Stromal cell of bone marrow (primary cell): ENCODE measurements at places on chromosomes 13 and 19.
A peak's percentile ranks its signal among the peaks of the same experiment; 100 is the strongest.

GRCh38 chr19:6533746-6534418 is 3.1 kb downstream of the TNFSF9 start:
- DNase-seq: no peak

DNA sequence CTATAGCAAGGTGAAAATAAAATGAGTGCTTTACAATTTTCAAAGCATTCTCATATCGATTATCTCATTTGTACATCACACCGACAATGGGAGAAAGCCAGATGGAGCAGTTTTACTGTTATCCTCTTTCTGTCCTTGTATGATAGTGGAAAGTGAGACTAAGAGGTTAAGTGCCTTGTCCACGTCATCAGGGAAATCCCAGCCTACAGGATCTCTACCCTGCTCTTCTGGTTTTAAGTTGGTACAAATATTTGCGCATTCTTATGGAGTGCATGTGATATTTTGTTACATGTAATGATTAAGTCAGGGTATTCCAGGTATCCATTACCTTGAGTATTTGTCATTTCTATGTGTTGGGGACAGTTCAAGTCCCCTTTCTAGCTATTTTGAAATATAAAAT is 12.4 kb upstream of the ENOX1 start:
- DNase-seq: no peak

GRCh38 chr13:54636231-54636630 is 1607.6 kb downstream of the OLFM4 start:
- no peak for DNase-seq

DNA sequence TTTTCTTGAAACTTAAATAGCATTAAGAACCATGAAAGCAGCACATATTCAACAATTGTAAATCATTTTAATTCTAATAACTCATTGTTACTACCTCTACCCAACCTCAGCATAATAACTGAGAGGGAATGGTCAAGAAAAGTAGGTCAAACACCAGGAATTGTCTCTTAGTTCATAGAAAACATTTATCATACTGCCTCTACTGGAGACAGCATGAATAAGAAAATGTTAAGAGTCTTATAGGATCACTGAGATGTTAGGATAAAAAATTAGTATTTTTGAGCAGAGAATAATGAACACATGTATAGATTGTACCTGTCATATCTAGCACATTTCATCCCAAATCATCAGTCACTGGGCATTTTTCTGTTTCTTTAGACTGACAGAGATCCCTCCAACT is 515.3 kb downstream of the PCDH9 start:
- DNase-seq: no peak

- DNase-seq: no peak
Observed at GRCh38 chr19:4909156-4909896, at the start of gene UHRF1. Gene UHRF1 (plus strand): TSS chr19:4909501. CDS start chr19:4910886, 1,385 bp downstream.

GRCh38 chr19:3656073-3656746 is 29.6 kb upstream of the CACTIN start:
- no peak for DNase-seq

GRCh38 chr19:16898361-16899015 is 9.7 kb downstream of the F2RL3 start:
- no peak for DNase-seq

GRCh38 chr13:70814684-70815083 is 706.4 kb upstream of the KLHL1 start:
- no peak for DNase-seq

- DNase-seq: no peak
Observed at GRCh38 chr13:24618011-24618955, 61.9 kb upstream of the ATP12A start.

DNA sequence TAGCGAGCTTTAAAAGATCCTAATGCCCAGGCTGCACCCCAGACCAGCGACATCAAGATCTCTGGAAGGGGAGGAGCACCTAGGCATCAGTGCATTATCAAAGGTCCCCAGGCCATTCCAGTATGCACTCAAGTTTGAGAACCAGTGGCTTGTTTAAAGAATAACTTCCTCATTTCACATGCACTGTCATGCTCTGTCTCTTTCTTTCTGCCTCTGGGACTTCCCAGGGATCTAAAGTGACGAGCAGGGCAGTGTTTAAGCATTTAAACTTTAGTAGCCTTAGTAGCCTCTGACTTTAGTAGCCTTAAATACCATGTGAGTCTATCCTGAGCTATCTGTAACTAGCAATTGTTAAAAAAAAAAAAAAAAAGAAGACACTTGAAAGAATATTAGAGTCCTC is 8.9 kb upstream of the FARP1 start:
- DNase-seq: no peak

DNA sequence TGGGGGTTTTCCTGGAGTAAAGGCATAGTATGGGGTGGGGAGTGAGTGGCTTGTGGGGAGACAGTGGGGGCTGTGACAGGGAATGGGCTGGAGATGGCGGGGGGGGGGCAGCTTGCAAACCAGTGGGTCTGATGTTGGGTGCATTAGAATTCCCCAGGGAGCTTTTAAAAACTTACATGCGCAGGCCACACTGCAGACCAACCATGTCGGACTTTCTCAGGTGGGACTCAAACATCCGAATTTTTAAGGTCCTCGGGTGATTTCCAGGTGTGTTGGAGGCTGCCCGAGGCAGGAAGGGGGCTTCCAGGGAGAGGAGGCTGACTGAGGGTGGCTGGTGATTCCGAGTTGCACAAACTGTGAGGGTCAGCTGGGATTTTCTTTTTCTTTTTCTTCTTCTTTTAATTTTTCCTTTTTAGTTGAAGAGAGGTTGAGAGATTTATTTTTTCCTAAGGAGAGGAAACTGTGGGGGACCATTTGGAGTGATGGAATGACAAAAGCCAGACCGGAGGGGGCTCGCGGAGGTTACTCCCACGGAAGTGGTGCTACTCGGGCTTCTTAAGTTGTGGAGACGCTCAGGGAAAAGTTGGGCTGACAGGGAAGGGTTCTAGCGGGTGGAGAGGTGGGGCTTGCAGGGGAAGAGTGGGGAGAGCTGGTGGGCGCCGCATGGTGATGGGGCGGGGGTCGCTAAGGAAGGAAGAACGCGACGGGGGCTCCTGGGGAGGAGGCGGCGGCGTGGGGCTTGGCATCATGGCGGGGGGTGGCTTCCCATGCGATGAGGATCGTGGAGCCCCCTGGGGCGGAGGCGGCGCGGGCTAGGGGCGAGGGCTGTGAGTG is 997 bp upstream of the CACNG8 start:
- DNase-seq: no peak

DNA sequence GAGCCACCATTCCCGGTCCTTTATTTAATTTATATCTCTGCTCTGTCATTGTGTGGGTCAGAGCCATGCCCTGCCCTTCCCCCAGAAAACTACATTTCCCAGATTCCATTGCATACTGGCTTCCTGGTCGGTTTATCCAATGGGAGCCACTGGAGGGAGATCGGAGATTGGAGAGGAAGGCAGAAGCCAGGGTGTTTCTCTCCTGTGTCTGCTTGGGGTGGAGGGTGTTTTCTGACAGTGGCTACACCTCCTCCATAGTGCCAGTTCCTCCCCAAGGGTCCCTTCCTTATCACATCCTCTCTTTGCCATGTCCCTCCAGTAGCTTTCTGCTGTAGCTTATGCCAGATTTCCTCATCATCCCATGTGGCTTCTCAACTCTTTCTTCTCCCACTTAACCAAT is 19.0 kb downstream of the OLFM2 start:
- DNase-seq: peak; percentile 49

DNA sequence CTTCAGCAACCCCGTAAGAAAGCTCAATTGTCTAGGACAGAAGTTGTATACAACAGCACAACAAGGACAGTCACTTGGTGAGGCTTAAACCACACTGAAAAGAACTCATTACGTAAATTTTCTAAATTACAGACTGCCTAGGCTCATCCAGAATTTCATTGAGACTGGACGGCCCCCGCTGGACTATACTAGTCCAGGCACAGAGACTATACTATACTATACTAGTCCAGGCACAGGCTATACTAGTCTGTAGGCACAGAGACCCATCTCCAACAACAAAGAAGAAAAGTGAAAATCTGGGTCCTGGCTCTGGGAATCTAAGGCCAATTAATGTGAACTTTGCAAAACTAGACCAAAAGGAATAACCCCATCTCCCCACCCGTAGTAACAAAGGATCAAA is 700 bp downstream of the ZNF816 start:
- DNase-seq: peak; percentile 1

DNA sequence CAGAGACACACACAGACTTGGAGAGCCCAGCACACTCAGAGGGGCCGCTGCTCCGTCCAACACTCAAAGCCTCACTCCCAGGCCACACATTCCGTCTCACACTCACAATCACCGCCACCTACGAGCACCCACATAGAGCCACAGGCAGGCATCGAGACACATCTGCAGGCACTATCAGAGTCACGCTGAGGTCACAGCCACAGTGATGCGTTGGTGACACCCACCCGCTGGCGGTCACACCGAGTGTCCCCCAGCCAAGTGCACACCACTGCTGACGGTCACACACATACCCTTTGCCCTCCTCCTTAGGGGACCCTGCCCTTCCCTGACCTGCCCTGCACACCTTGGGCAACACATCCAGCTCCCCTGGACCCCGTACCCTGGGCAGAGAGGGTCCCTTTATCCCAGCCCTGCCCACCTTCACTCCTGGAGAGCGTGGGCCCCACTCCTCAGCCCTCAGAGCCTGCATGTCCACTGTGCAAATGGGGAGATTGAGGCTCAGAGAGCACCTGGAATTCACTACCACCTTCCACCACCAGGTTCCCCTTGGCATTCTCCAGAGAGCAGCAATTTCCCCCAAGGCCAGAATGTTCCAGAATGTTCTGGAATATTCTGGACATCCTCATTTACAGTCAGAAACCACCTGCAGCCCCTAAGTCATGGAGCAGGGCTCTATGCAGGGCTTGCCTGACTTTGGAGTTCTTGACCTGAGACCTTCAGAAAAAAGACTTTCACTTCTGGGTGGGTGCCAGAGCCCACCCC is 5.4 kb downstream of the FUT5 start:
- DNase-seq: no peak

DNA sequence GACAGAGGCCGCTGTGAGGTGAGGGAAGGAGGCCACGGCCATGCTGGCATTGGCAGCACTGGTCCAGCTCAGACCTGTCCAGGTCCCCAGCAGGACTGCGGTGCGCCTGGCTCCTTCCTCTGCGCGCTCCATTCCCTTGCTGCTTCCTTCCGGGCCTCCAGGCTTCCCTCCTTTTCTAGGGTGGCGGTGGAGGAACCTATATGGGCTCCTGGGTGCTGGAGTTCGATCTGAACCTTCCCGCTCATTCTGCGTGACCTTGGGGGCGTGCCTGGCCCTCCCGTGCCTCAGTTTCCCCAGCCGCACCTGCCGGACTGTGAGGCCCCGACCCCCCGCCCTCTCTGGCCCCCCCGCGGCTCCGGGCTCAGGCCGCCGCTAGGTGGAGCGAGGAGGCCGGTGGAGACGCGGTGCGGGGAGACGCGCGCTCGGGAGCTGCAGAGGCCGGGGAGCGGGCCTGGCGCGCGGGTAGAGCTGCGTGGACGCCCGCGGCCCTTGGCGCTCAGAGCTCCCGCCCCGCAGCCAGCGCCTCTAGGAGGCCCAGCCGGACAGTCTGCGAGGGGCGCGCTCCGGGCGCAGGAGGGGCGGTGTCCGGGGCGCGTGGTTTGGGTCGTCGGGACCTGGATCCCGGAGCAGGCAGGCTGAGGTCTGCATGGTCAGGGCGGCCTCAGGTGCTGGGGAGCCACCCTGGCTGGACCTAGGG is 29.9 kb downstream of the EFNA2 start:
- DNase-seq: peak; percentile 22

- DNase-seq: no peak
Observed at GRCh38 chr19:49433240-49433901, 8.0 kb downstream of the SLC17A7 start.

DNA sequence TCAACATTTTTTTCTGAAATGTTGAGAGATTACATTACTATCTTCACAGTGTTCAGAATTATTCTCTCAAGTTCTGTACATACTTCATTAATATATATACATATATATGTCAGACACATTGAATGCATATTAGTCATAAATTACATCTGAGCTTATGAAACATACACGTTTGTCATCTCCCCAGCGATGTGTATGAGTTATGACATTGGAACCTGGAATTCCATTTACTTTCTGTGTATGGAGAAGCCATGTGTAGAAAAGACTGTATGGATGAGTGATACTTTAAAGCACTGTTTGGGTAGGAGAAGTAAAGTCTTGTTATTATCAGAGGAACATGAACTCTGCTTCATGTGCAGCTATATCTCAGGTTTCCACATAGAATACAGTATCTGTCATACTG is 167.2 kb downstream of the FGF14 start:
- DNase-seq: no peak

GRCh38 chr19:54178581-54179261 is 5.8 kb upstream of the TMC4 start:
- DNase-seq: no peak

DNA sequence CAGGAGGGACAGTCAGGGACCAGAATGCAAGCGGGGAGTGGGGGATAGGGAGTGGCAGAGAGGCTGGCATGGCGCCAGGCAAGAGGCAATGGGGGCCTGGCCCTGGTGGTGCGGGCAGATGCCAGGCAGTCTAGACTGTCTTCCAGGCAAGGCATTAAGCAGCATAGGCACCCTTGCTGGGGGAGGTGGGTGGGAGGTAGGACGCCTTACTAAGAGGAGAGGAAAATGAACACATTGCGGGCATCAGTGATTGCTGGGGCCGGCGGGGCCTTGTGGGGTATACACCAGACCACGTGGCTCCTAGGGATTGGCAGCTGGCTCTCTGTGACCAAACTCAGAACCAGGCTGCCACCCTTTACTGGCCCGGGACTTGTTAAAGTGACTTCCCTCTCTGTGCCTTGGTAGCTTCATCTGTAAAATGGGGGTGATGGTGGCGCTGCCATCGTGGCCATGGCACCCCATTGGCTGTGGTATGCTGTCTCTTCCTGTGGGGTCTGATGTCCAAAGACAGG is 46.0 kb downstream of the DNM2 start:
- DNase-seq: no peak

GRCh38 chr13:87954091-87954490 is 282.9 kb downstream of the SLITRK5 start:
- no peak for DNase-seq

DNA sequence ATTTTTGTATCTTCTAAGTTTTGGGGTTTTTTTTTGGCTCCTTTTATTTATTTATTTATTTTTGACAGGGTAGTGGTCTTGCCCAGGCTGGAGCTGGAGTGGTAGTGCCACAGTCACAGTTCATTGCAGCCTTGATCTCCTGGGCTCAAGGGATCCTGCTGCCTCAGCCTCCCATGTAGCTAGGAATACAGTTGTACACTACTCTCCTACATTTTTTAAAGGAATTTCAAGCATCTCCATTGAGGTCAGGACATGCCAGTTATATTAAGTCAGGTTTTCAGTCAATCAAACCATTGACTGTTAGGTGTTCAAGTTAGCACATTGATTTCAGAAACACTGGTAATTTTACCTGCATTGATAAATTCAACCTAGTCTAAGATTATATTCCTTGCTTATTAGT is 480.5 kb upstream of the SPRY2 start:
- no peak for DNase-seq

GRCh38 chr19:53818756-53819155 is 5.4 kb downstream of the NLRP12 start:
- no peak for DNase-seq

DNA sequence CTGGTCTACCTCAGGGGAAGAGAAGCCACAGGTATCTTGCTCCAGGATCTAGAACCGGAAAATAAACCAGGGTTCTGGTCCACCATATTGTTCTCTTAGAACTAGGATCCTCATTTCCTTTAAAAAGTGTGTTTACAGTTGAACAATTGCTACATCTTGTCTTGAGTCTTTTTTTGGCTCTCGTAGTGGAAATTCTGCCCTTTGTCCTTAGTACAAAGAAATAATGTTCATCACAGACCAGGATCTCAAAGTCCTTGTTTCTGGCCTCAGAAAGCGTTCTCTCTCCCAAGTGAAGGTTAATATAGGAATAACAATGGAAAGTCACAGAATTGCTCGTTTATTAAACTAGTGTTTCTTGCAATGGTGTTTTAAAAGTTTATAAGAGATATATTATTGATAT is 20.8 kb downstream of the KLF2 start:
- no peak for DNase-seq
